NCI-H1417 treated with DMSO at 0.1 percent for 48 hours (cell line): ENCODE measurements at places on chromosomes 2 and 18.

GRCh38 chr2:209761566-209761965, 10.1 kb upstream of the UNC80 start:
- DNase-seq, result no peak

DNA sequence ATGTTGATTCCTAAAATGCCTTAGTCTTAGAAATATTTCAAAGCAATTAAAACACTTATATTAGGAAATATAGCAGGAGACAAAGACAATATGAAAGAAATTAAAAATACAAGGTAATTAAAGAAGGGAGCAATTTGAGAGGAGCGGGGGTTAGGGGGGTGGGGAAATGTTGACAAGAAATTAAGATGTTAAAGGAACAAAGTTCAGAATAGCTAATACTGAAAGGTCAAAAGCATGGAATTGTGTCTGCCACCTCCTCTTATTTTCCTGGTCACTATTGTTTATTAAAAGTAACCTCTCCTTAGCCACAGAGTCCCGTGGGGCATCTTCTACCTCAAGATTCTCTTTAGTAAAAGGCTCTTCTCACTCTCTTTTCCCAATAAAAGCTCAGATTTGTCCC, 244.1 kb downstream of the MREG start:
- DNase-seq, result no peak

DNA sequence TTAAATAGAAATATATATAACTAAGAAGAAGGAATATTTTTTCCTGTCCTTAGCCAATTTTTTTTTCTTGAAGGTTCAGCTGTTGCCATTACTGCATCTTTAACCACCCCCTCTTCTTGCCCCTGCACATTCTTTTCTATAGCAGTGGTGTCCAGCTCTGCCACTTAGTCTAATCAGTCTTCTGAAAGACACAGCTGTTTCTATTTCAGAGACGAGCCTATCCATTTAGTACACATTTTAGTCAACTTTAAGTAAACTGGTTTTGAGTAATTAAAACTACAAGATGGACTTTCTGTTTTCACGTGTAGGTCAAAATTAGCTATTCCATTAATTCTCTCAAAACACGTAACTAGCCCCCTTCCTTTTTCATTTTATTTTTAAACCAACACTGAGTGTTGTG, 21.0 kb downstream of the SPOPL start:
- no peak for DNase-seq

- no peak for DNase-seq
These were observed 204.6 kb downstream of the TRIB2 start for GRCh38 chr2:12921321-12921720.

GRCh38 chr2:160472839-160473251, 20.8 kb downstream of the RBMS1 start:
- no peak for DNase-seq

DNA sequence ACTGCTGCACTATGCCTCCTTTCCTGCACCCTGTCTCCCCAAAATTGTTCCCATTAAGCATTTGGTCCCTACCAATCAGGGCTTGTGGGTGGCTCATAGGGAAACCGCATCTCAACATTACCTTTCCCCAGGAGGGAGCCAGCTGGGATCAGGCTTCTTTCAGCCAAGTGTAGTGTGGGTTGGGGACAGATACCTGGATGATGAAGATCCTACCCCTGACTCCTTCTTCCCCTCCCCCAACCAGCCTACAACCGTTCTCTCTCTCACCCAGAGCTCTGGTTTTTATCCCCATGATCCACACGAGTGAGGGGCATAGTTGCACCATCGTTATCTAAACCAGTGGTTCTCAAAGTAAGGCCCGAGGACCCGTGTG, 40.0 kb downstream of the ACOXL start:
- DNase-seq, result no peak

- DNase-seq, result no peak
These were observed 35.6 kb upstream of the LPIN1 start for GRCh38 chr2:11710632-11711353.

DNA sequence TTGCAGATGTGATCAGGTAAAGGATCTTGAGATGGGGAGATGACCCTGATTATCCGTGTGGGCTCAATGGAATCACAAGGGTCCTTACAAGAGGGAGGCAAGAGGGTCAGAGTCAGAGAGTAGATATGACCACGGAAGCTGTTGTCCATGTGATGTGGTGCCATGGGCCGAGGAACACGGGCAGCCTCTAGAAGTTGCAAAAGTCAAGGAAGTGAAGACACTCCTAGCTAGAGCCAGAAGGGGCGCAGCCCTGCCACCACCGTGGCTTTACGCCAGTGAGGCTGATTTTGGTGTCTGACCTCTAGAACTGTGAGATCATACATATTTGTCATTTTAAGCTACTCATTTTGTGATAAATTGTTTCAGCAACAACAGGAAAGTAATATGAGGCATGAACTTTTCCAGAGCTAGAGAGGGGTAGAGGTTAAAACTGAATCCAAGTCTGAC, 114.4 kb downstream of the CAPN13 start:
- no peak for DNase-seq

DNA sequence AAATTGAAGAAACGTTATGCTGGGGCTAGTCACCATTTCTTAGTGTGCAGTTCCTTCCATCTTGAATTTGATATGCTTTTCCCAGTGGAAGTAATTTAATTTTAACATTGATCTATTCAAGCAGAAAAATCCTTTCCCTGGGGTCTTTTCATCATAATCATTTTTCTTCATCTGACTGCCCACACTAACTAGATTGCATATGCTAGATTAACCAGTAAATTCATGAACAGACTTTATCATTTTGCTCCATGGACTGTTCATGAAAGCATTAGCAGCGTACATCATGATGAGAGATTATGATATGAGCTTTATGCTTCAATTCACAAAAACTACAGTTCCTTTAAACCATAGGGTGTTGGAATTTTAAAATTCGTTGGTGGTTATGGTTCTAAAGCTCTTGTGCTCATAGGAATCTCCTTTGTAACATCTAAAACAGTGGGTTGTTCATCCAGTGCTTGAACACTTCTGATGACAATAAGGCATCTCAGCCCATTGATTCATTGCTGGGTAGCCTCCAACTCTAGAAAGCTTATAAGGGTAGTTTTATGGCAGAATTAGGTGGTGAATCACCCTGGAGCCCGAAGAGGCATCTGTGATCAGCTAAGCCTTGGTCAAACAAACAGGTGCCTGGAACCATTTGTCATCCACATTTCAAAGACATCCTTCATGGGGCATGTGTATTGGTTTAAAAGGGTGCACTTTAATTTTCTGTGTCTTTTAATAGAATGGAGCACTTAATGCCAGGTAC, 77.2 kb upstream of the NDUFV2 start:
- DNase-seq, result no peak

- DNase-seq, result no peak
These were observed 647.5 kb upstream of the SETBP1 start for GRCh38 chr18:44033144-44033701.

DNA sequence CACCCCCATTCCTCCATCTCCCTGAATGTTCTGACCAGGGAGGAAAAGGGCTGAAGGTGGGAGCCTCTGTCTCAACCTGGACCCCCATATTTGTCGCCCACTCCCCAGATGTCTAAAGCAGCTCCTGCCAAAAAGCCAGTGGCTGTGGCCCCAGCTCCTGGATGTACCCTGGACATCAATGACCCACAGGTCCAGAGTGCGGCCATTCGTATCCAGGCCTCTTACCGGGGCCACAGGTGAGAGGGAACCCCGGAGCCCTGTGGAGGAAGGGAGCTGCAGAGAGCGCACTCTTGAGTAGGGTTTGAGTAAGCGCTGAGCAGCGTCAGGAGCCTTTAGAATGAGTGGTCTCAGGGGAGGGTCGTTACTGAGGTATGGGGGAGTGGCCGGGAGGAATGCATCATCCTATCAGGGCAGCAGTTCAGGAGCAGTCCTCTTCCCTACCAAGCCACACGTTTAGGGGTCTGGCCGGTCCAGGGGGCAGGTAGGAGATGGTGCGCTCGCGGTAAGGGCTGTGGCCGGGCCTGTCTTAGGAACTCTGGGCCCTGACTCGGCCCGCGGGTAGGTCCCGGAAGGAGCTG, 2.4 kb upstream of the GMPPA start:
- DNase-seq, result no peak

- DNase-seq, result no peak
These were observed 5.4 kb downstream of the ACTR3 start for GRCh38 chr2:113895301-113895700.

DNA sequence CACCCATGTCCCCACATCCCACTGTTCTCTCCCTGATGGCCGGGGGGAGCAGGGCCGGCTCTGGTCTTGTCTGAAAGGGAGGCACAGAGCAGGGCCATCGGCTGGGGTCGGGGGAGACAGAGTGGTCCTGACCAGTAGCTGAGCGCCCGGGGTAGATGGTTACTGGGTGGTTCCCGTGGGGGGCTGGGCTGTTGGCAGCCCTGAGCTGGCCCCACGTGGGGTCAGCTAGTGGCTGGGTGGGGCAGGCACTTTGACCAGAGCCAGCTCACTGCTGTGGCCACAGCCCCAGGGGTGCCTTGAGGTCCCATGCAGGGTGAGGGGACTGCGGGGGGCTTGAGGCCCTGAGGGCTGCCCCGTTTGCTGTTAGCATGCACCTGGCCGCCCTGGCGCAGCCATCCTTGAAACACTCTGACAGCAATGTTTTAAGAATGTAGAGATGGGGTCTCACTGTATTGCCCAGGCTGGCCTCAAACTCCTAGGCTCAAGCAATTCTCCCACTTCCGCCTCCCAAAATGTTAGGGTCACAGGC, 12.3 kb upstream of the NEU4 start:
- DNase-seq, result no peak

GRCh38 chr18:26956863-26957262, 91.4 kb upstream of the AQP4 start:
- peak; percentile 33 for DNase-seq

- no peak for DNase-seq
These were observed 405.8 kb downstream of the EPHA4 start for GRCh38 chr2:221166292-221166691.
